ENCODE measurements at places on chromosomes 5 and 9. TPM values are rescaled to one million over a fixed set of nuclear protein-coding genes. Genes with fewer than 3 reads are reported as not detected.

Gene TNFSF15
- not detected for total RNA-seq

Gene CMYA5
- total RNA-seq, result 0.64 TPM

Gene MELK
- 25.3 TPM for total RNA-seq

Gene ANKDD1B
- 0.33 TPM for total RNA-seq

Gene PCDHGB2
- 0.76 TPM for total RNA-seq

Gene MBLAC2
- total RNA-seq, result 3.2 TPM

Gene PCDHGB4
- total RNA-seq, result 0.29 TPM

Gene ADAMTS16
- not detected for total RNA-seq

Gene GABRA1
- not detected for total RNA-seq

Gene CEP78
- total RNA-seq, result 39.8 TPM
